ENCODE measurements at places on chromosomes 6 and 20. TPM values are rescaled to one million over a fixed set of nuclear protein-coding genes. Genes with fewer than 3 reads are reported as not detected.

The TFAP2A gene
- total RNA-seq = 0.51 TPM

The ELOVL2 gene
- total RNA-seq = 1.1 TPM

The UNC5CL gene
- 0.40 TPM for total RNA-seq

The CCN6 gene
- total RNA-seq = not detected

The FLRT3 gene
- 0.05 TPM for total RNA-seq

The FOXS1 gene
- total RNA-seq = 0.62 TPM

The FAM184A gene
- total RNA-seq = 1.6 TPM
